ENCODE measurements at places on chromosomes 6 and 20. TPM values are rescaled to one million over a fixed set of nuclear protein-coding genes. Genes with fewer than 3 reads are reported as not detected.

DNA sequence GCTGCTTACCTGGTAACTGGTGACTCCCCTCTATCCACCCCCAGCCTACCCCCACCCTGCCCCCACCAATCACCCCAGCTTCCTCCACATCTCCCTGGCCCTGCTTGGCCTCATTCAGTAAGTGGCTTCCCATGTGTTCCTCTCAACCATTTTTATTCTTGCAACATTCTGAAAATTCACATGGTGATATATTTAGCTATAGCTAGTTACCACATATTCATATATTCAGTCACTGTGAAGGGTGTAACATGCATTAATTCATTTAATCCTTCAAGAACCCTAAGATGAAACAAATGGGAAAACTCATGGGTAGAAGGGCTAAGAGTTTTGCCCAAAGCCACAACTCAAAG is 95.4 kb upstream of the CEP85L start:
- DNase-seq = no peak

- no peak for DNase-seq
Observed at GRCh38 chr6:108441141-108441540, 119.6 kb upstream of the FOXO3 start.

PRL gene
- total RNA-seq = not detected

DNA sequence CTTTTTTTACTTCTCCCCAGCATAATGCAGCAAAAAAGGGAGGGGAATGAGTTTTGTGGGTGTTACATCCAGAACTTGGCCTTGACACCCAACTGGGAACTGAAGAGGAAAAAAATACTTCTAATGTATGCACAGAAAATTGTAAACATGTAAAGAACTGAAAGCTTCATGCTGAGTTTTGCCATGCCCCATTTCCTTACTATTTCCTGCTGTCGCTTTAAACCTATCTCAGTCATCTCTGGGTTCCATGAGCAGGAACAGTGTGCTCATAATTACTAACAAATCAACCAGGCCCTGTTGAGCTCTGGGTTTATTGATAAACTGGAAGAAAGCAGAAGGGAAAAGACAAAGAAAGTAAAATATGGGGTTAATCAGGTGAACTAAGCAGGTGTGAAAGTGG is 14.2 kb downstream of the TFAP2B start:
- no peak for DNase-seq

ADGRF4 gene
- total RNA-seq = 0.03 TPM

GRCh38 chr20:16553684-16554083 is 19.6 kb downstream of the KIF16B start:
- DNase-seq = no peak

DNA sequence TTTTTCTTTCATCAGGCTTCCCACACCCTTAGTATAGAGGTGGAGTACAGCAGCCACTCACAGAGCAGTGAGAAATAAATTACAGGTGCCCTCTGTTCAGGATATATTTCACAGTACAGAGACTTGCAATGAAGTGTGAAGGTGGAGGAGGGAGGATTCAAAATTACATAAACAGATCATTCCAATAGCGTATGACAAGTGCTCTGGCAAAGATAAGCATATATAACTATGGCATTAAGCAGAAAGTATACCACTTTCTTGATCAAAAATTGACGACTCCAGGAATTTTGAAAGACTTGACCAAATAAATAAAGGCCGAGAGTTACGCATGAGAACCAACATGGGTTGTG is 108.7 kb downstream of the GPX5 start:
- peak; percentile 15 for DNase-seq

- DNase-seq = no peak
Observed at GRCh38 chr6:118187568-118188164, 280.6 kb downstream of the SLC35F1 start.

TMEM200A gene
- total RNA-seq = 4.2 TPM

DNA sequence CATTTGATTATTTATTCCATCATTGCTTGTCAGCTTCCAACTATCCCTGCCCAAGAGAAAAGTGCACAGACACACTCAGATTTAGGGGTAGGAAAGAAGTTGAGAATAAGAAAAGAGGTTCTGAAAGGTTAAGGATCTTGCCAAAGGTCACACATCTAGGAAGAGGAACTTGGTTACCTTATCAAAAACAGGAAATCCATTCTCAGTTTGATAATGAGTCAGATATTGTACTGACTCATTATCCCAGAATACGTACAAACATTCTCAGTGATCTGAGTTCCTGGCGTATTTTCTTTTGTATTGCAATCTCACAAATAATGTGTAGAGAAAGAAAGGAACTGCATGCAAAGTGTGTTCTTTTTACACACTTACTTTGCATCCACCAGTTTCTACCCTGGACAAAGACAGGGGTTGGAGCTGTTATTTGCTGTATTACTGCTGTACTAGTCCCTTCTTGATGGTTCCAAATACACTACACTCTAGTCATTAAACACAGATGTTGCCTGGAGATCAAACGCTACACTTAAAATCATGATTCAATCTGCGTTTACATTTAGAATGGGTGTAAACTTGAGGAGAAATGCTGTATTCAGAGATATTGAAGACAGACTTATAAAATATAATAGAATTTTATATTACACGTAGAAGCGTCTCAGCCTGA is 545.7 kb downstream of the PRKN start:
- no peak for DNase-seq

- peak; percentile 67 for DNase-seq
Observed at GRCh38 chr20:1108437-1108920, 9.9 kb upstream of the PSMF1 start.

Measured in H7 (cell line).